Left colon (tissue), 2 donors: ENCODE measurements at places on chromosomes 11 and 22. TPM values are rescaled to one million over a fixed set of nuclear protein-coding genes. Genes with fewer than 3 reads are reported as not detected.

Gene PHF21B
- total RNA-seq: 0.40 TPM

- no peak for DNase-seq
Observed at GRCh38 chr22:27251563-27251962, 550.0 kb downstream of the MN1 start.

- no peak for DNase-seq
Observed at GRCh38 chr22:50111056-50111455, 21.2 kb downstream of the MOV10L1 start.

DNA sequence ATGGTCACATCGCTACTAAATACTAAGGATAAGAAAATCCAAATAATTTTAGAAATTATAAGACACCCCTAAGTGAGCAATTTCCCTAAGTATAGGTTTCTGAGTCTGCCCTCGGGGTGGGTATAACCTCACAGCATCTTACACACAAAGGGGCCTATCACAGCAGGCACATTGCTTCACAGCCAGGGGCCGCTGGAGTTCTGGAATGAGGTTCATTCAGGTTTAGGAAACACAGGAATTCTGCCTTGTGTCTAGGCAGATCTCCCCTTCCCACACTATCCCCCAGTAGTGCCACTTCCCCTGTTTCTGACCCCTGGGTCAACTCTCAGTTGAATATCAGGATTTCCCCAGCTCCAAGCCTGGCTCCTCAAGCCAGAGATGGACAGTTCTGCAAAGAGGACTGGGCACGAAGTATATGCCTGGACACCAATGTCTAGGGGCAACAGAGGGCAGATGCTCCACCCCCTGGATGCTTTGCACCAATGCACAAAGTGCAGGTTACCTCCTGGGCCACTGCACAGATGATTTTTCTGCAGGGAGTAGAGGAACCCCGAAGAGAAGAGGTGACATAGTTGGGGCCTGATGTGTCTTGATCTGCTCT lies 11.4 kb downstream of the TUBA8 start:
- DNase-seq: no peak

GRCh38 chr11:110787680-110788079 lies 75.4 kb upstream of the ARHGAP20 start:
- DNase-seq: no peak

DNA sequence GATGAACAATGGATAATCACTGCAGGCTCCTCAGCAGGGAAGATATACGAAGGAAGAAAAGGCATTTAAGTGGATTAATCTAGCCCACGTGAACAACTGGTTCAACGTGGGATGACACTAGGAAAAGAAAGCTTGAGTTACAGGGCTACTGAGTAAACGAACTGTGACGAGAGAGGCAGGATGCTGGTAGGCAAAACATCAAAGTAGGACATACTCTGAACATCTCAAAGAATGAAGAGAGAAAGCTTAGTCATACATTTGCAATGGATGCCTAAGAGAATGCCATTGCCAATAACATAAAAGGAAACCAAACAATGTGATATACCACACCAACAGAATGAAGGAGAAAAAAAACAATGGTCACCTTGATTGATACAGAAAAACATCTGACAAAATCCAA lies 12.9 kb downstream of the USP28 start:
- DNase-seq: no peak

Gene DNAJB7
- 0.47 TPM for total RNA-seq

DNA sequence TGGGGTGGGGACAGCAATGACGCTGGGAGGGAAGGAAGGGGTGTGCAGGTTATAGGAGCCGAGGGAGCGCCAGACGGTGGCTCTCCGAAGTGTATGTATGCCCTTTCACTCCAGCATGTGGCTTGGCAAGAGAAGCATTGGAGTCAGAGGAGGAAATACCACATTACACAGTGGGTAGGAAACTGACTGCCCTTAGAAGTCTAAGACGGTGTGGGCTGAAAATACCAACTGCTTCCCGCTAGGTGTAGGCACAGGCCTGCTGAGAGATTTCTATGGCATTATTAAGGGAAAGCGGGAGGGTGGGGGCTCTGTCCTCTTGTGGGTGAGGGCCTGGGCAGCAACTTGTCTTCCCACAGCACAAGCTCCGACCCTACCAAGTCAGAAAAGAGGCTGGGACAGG lies 44.7 kb downstream of the CACNG2 start:
- no peak for DNase-seq

DNA sequence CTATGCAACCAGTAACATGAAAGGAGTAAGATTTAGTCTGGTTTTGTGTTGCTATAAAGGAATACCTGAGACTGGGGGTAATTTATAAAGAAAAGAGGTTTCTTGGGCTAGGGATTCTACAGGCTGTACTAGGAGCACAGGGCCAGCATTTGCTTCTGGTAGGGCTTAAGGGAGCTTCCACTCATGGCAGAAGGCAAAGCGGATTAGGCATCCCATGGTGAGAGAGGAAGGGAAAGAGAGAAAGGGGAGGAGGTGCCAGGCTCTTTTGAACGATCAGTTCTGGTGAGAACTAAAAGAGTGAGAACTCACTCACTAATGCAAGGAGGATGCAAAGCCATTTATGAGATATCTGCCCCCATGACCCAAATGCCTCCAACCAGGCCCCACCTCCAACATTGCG lies 283.2 kb downstream of the OPCML start:
- DNase-seq: no peak

GRCh38 chr22:49026494-49027367 lies 800.9 kb downstream of the BRD1 start:
- DNase-seq: no peak

Gene SLC5A1
- total RNA-seq: 48.3 TPM

Gene LPXN
- total RNA-seq: 9.3 TPM

Gene TRIM66
- total RNA-seq: 12.5 TPM

- DNase-seq: no peak
Observed at GRCh38 chr22:27882507-27883290, 36.4 kb downstream of the PITPNB start.

Gene FGF4
- not detected for total RNA-seq

DNA sequence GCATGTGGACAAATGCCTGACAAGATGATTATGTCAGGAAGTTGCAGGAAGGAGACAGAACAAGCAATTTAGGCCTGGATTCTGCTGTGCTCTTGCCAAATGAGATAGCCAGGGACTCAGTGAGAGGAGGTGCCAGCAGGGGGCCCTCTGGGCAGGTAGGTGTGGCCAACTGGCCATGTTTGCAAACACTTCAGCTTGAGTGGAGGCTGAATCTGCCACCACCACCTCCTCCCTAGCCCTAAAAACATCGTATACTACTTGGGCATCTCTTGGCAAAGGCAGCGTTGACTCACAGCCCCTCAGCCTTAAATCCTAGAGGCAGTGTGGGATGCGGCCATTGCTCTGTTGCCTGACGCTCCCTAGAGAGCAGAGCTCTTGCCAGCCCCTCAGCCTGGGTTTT lies 95.1 kb upstream of the PLET1 start:
- no peak for DNase-seq

DNA sequence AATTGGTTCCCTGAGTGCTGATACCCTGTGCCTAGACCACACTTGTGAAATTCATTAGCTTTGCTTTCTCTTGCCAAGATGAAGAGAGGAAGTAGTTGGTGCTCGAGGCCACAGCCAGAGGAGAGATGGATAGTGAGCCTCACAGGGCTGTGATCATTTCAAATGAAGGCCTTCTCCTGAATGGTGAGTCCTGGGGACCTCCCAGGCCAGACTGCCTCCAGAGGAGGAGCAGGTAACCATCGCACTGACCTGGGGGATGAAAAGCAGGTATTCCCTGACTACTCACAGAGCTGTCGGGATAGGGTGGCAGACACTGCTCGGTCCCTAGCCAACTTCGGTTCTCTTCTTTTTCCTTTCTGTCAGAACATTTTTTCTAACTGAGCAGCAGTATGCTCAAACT lies 4.8 kb upstream of the FXYD6 start:
- no peak for DNase-seq

- DNase-seq: no peak
Observed at GRCh38 chr11:73531386-73531785, 66.5 kb downstream of the FAM168A start.

GRCh38 chr22:49630448-49630946 lies 197.2 kb downstream of the BRD1 start:
- DNase-seq: no peak

DNA sequence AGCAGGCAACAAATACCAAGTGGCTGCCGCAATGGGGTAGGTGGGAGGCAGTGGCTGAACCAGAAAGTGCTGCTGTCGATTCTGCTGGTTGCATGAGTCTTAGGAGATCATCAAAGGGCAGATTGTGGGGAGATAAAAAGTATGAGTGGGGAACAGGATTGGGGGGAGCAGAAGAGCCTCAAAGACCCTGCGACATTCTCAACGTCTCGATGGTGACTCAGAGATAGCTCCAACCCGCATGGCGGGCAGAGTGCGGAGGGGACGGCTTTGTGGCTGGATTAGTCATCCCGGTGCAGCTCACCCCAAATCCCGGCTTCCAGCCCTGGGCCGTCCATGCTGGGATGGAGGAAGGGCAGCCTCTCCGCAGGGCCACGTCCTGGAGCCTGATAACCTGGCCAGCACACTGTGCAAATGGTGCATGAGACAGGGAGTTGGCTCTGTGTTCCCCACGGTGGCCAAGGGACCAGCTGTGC lies 11.6 kb upstream of the RTN4R start:
- no peak for DNase-seq

Gene BATF2
- 17.4 TPM for total RNA-seq

Gene CNIH2
- total RNA-seq: 1.1 TPM

- DNase-seq: no peak
Observed at GRCh38 chr11:42021911-42022310, 562.5 kb upstream of the LRRC4C start.

Gene ABCG4
- total RNA-seq: not detected

GRCh38 chr11:108871152-108871551 lies 206.3 kb downstream of the DDX10 start:
- peak; percentile 17 for DNase-seq

DNA sequence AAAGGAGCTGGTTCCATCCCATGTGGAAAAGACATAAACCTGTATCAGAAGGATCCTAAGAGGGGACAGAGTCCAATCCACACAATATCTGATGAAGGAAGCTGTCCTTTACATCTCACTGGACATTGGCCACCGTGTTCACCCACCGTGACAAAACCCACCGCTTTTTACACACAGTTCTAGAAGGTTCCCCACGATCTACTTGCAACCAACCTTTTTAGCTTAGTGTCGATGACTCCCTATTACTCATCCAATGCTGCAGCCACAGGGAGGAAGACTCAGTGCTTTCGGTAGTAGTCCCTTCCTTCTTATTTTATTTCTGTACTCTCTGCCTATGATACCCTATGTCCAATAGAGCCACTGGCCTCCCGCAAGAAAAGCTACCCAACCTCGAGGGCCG lies 65.4 kb downstream of the MAPK1 start:
- no peak for DNase-seq

Gene CRKL
- total RNA-seq: 51.3 TPM

DNA sequence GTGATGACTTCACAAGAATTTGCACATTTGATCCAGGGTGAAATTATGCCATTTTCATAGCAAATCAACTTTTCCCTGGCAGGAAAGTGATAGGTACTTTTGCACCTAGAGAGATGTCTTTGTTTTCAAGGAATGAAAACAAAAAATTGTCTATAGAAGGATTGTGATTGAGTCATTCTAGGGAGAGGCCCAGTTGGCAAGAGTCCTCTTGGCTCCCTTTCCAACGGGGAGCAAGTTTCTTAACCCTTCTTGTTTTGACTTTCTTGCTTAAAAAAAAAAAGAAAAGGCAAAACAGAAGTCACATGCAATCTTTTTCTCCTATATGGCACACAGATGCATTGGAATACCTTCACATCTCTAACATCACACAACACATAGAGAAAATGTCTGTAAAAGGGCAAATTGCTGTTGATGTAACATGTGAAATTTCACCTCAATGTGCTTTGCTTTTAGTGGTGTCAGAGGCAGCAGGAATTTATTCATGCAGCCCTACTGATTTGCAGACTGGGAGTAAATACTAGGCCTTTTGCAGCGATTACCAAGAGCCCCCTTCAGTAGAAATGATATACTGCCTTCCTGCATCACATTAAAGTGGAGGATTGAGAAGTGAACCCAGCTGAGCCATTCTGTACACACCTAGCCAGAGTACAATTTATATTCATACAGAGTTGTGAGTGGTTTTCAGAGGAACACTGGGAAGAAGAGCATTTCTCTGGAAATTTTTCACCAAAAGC lies 290.7 kb upstream of the MPPED2 start:
- DNase-seq: no peak

GRCh38 chr11:68581439-68581838 lies 102.9 kb upstream of the GAL start:
- DNase-seq: peak; percentile 32

Gene NXPE4
- 191 TPM for total RNA-seq

DNA sequence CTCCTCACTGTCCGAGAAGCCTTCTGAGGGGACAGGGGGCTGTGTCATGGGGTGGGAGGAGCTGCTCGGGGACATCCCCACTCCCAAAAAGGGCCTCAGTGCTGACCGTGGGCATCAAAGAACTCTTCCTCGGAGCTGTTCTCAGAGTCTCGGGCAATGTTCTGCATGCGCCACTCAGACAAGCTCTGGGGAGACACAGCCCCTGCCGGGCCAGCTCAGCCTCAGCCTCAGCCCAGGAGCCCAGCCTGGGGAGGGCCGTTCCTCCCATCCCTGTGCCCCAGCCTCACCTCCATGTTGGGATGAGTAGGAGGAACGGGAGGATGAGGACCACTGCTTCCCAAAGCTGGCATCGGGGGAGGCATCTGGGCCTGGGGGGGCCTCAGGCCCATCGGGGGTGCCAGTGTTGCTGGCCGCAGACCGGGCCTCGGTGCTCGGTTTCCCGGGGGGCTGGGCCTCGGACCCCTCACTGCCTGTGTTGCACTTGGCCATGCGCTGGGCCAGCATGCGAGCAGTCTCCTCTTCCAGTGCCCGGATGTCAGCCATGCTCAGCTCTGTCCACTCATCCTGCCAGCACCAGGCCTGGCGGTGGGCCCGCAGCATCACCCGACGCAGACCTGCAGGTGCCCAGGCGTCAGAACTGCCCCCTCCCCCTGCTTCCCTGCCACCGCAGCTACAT lies 5.2 kb downstream of the PITPNM1 start:
- no peak for DNase-seq
